Erythroblast (primary cell): ENCODE measurements at places on chromosomes 16 and 17.

GRCh38 chr16:11493531-11493929 is 93.2 kb downstream of the LITAF start:
- no peak for DNase-seq

DNA sequence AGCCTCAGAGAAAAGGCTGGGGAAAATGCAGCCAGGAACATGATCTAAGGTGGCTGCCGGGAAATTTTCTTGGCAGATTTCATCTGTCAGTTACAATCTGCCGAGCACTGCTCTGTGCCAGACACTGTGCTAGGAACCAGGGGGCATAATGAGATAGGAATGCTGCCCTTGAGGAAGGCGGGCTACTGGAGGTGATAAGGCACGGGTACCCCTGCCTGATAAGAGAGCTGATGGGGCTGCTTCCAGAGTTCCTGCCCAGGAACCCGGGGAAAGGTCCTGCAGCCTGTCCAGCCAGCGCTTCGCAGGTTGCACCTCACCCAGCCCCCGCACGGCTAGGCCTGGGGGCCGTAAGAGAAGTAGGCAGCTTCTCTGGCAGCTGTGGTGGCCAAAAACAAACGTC is 3.1 kb downstream of the SCNN1G start:
- DNase-seq: no peak

GRCh38 chr17:5370411-5370810 is 49.1 kb downstream of the NUP88 start:
- no peak for DNase-seq

GRCh38 chr16:19344224-19344801 is 58.8 kb downstream of the CLEC19A start:
- DNase-seq: no peak

DNA sequence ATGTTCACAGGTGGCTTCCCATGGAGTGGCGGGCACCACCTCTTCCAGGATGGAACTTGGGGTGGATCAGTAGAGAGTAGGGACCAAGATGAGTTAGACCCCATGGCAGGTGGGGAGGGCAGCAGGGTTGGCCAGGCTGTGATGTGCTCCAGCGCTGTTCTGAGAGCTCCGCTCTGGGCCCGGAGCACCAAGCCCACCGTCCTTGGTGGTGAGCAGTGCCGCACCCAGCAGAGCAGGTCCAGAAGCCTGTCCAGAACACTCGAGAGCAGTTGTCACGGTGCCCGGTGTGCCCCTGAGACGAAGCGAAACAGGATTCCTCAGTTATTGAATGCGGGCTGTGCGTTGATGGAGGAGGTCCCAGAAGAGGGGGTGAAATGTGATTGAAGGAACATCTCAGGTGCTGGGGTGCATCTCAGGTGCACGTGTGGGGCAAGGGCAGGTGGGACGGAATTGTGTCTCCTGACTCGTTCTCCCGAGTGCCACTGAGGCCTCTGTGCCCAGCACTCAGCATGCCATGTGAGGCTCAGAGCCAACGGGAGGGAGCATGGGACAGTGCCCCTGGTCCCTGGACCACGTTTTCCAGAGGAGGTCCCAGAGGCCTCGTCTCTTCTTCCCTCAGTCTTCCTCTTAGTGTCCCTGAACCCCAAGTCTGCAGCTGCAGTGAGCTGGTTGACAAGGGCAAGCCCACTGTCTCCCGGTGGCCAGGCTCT is 39.5 kb downstream of the COX4I1 start:
- no peak for DNase-seq

DNA sequence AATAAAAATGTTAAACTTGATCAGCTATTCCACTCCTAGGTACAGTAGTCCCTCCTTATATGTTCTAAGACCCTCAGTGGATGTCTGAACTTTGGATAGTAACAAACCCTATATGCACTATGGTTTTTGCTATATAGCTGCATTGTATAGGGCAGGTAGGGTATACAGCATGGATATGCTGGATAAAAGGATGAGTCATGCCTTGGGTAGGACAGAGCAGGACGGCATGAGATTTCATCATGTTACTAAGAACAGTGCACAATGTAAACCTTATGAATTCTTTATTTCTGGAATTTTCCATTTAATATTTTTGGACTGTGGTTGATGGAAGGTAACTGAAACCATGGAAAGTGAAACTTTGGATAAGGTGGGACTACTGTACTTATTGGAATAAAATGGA is 235.1 kb downstream of the CEP112 start:
- DNase-seq: no peak

DNA sequence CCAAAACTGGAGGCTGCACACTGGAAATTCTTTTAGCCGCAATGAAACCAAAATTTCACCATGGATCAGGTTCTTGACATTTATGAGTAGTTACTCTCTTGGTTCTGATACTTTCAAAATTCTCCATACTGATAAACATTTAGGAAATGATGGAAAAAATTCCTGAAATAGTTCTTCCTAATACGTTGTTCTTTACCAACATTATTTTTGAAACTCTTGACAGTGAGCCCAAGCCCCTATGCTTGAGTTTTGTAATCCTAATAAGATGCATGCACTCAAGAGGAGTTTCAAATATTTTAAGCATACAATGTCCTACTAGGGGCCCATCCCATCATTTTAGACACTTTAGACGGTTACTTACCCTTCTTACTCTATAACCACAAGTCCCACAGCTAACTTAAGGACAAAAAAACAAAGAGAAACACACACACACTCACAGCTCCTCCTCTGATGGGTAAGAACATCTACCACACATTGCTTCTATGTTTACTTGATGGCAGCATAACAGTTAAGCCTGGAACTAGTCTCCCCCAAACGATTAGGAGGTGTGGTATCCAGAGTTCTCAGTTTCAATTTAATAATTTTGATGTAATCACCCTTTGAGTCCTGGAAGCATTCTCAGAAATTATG is 3.7 kb downstream of the VEZF1 start:
- no peak for DNase-seq

DNA sequence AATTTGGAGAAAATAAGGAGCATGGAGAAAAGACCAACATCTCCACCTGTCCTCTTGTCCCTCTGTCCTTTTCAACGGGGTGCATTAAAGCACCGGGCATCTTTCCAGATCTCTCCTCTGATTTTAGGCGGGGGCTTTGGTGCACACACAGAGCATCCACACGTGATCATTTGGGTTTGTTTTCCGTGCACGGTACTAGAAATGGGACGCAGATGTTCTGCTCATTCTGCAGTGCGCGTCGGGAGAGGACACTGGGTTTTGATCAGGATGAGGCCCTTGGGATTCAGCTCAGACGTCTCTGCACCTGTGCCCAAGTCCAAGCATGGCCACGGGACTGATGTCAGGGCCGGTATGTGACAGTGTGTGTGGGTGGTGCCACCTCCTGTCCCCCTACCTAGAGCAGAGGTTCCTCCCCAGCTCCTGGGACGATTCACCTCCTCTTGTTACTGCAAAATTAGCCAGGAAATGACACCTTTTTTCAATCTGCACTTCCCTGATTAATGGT is 31.9 kb downstream of the PDIA2 start:
- no peak for DNase-seq

DNA sequence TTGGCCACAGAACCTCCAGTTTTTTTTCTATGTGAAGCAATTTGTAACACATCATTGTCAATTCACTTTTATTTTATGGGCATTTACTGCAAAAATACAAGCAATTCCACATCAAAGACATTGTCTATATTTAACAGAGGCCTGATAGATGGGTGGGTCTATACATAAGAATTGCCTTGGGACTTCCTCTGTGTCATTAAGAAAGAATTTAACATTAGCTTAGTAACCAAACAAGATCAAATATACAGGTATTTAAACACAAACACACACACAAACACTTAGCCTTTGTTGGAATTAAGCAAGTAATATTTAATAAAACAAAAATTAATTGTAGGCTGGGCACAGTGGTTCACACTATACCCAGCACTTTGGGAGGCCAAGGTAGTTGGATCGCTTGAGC is 4.3 kb upstream of the PITPNC1 start:
- no peak for DNase-seq

DNA sequence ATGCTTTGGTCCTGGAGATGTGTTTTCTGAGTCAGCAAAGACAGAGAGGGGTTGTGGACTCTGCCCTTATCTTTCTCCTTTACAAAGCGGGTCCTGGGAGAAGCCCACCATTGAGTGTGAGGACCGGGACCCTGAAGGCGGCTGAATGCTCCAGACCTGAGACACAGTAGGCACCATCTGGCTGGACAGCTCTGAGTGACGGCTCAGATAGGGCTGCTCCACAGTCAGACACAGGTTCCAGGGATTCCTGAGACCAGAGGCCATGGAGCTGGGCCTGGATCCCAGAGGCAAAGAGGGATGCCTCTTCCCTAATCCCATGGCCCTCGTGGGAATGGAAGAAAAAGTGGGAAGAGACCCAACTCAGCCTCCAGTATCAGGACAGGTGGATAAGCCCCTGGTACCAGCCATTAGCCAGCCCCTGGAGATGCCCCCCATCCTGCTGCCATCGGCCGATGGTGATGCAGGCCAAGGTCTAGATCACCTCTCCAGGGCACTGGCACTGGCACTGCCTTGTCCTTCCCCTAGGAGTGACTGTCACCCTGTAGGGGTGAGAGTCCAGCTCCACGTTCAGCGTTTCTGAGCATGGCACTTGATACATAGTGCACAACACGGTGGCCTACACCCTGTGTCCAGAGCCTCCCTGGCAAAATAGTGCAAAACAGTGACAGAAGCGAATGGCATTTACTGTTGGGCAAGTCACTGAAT is 4.7 kb downstream of the MMP15 start:
- no peak for DNase-seq

GRCh38 chr16:67674851-67675578 is 8.4 kb downstream of the C16orf86 start:
- no peak for DNase-seq

DNA sequence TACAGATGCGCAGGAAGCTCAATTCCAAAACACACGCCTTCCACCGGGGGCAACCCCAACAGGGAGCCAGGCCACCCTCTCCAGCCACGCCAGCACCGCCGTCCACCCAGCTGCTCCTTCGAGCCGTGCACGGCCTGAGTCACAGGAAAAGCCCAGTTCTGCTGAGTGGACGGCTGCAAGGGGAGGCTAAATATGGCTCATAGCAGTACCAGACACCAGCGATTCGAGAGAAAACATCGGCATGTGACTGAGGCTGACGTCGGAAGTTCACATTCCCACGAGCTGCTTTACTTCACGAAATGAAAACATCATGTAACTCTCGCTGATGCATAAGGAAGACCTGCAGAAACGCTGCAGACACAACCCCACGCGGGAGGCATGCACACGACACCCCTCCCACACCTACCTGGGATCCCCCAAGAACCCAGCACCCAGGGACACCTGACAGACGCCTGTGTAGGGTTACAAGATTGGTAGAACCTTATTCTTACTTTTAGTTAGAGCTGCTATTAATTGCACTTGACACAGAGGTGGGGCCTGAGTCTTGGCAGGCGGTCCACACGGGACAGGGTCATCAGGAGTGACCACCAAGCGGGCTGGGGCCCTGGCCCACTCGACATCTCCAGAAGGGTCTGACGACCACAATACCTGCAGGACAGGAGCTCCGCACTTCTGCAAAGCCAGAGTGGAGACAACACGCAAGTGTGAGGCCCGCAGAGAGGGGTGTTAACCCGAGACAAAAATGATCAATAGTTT is 116.8 kb downstream of the ANKRD11 start:
- DNase-seq: no peak

- DNase-seq: no peak
Measured at GRCh38 chr16:54446639-54447038, 160.1 kb upstream of the IRX3 start.

GRCh38 chr17:22217135-22217534 is 524.8 kb downstream of the KCNJ18 start:
- DNase-seq: no peak

DNA sequence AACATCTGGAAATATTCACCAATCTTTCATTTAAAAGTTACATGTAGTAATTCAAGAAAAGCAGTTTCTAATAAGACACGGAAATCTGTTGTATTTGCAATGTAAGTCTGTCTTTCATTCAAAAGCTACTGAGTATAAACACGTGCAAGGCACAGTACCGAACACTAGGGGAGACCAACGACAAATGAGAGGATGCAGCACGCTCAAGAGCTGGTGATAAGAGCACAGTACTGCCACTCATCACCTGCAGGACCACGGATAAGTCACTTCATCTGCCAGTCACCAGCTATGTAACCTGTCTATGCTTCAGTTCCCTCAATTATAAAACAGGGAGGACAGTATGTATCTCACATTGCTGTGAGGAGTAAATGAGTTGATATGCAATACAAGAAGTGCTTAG is 67.1 kb downstream of the CLEC18A start:
- DNase-seq: peak; percentile 58

DNA sequence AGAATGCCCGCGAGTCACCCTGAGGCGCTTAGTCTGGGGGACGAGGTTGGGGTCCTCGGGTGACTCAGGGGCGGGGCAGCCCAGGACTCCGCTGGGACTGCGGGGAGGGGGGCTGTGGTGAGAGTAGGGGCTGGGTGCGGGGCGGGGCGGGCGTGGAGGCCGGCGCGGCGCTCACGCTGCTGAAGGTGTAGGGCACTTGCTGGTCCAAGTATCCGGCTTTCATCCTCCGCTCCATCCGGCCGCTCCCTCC is 832 bp downstream of the ETV4 start:
- DNase-seq: no peak

GRCh38 chr16:73670836-73671820 is 623.2 kb upstream of the ZFHX3 start:
- no peak for DNase-seq

GRCh38 chr17:978103-979093 is 1.2 kb downstream of the NXN start:
- DNase-seq: no peak

DNA sequence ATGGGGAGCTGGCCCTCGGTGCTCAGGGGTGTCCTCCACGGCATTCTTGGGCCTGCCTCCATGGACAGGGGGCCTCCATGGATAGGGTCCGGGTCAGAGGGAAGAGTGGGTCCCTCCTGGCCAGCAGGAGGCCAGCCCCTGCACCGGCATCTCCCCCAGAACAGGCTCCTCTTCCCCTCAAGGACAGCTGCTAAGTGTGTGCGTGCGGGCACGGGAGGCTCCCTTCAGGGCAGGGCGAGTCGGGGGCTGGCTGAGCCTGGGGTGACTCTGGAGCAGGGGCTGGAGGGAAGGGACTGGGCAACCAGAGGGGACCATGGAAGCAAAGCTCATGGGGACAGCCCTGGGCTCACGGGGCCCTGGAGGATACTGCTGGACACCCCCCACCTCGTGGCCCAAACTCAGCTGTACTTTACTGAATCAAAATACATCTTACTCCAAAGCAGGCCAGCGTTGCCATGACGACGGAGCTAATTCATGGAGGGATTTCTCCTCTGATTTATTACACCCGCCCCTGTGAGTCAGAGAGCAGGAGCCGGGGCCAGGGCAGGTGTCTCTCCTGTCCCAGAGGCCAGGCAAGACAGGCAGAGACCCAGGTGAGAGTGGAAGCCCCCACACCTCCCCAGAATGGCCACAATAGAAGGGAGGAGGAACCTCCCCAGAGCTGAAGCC is 2.1 kb downstream of the CASKIN1 start:
- DNase-seq: no peak

DNA sequence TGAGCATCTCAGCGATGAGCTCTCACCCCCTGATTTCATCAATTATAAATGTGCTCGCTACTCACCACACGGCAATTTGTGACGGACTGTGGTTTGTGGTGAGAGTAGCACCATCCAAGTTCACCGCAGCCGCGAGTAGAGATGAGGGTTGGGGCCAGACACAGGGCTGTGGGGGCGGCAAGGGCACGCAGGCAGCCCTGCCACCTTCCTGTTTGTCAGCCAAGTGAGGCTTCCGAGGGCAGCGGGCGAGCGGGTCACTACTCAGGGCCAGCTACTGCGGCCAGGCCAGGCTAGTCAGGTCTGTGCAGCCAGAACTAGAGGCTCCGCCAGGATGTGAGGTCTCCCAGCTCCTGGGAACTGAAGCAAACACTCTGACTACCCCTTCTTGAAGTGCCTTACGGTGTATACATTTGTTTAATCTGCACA is 39.6 kb upstream of the MEOX1 start:
- no peak for DNase-seq

GRCh38 chr17:66438101-66438500 is 135.7 kb downstream of the PRKCA start:
- DNase-seq: no peak
